NCI-H1417 (cell line): ENCODE measurements at places on chromosomes 7 and 10.

DNA sequence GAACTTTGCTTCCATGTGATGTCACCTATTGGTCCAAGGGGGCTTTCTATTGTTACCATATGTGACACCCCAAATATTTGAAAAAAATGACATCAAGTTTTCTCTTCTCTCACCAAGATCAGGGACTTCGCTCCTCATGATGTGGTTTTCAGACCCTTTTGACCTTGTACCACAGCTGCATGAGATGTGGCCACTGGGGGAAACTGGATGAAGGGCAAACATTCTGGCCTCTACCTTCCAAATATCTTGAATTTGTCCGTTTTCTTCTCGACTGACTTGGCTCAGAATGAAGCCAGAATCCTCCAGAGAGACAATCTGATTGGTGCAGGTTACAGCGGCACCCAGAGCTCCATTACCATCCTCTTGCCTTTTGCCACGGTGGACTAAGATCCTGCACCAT lies 122.7 kb downstream of the PRKCQ start:
- no peak for DNase-seq

DNA sequence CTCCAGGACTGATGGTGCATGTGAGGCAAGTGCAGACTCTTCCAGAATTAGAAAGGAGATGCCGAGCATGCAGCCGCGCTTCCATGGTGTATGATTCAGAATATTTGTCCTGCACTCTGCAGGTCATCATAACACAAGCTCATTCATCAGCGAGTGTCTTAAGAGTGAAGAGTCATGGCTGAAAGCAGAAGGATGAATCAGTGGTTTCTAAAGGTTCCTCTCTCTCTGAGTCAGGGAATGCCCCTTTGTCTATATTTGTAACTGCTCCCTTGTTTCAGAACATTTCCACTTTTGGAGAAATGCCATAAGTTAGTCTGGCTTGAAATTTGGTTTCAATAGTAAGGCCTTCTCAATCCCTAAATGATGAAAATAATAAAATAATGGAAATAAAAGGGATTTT lies 52.3 kb downstream of the HECW1 start:
- DNase-seq, result no peak

DNA sequence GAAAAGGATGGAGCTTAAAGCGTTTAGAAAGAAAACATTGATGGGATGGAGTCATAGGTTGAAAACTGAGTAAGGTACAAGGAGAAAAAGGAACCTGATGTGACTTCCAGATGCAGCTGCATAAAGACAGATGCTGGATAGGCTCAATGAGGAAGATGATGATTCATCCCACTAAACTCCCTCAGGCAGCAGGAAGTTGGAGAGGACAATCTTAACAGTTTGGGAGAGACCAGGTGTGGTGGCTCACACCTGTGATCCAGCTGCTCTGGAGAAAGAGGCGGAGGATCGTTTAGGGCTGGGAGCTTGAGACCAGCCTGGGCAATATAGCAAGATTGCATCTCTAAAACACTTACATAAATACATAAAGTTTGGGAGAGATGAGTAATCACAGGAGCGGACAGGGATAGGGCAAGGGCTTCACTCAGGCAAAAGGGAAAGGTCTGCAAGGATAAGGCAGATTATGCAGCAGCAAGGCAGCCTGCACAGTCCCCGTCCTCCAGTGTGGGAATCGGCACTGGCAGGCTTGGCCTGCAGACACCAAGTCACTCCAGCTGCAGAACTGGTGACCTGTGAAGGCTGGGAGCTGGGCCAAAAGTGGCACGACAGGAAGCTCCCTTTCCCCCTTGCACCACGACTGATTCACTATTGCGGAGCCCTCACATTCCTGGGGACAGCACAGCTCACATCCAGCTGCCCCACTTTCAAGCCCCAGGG lies 438.5 kb downstream of the GRID1 start:
- DNase-seq, result no peak

GRCh38 chr7:24951441-24951980 lies 28.5 kb downstream of the OSBPL3 start:
- no peak for DNase-seq

- DNase-seq, result no peak
Observed at GRCh38 chr7:67210567-67210966, 213.9 kb downstream of the TYW1 start.

DNA sequence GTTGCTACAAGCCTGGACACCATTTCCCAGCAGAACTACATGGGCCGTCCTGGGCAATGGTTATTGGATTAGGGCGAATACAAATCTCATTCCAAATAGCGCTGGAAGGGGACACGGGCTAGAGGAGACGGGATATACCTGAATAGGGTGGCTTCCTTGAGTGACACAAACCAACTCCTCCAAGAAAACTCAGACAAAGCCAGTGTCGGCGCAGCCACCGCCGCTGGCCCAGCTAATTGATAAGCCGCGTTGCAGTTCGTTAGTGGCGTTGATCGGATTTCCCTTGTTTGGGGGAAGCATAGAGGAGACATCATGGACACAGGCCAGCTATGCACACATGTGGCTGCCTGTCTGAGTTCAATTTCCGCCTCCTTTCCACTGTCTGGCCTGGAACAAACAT lies 55.7 kb downstream of the EBF3 start:
- no peak for DNase-seq

- DNase-seq, result no peak
Observed at GRCh38 chr7:96179837-96180236, 142.1 kb downstream of the SLC25A13 start.

- no peak for DNase-seq
Observed at GRCh38 chr7:26457696-26458327, 166.2 kb downstream of the SNX10 start.

GRCh38 chr7:159026271-159027055 lies 118.2 kb downstream of the VIPR2 start:
- peak; percentile 45 for DNase-seq

DNA sequence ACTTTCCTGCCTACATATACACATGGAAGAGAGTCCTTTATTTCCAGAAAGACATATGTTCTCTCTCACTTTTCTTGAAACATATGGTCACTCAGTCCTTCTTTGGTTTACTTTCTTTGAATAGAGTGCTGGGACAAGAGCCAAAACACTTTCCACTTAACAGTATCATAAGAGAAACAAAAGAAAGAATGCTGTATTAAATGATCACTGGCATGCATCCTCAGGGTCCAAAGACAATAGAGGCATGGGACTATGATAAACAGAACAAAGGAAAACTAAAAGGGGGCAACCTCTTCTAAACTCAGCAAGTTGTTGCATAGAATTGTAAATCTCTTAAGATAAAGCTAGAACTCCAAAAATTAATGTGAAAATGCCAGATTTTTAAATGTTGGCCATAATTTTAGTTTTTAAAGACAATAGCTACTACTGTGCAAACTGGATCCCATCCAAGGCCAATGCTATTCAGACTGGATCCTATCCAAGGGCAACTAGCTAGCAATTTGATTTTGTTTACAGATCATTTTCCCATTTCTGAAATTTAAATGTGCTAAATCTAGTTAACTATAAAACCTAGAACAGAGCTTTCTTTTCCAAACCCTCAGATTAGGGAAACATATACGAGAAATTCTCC lies 687.5 kb downstream of the SORCS3 start:
- no peak for DNase-seq

GRCh38 chr10:124624895-124625294 lies 119.3 kb downstream of the FAM53B start:
- peak; percentile 63 for DNase-seq

- DNase-seq, result peak; percentile 81
Observed at GRCh38 chr7:126501617-126502016, 751.1 kb downstream of the GRM8 start.

DNA sequence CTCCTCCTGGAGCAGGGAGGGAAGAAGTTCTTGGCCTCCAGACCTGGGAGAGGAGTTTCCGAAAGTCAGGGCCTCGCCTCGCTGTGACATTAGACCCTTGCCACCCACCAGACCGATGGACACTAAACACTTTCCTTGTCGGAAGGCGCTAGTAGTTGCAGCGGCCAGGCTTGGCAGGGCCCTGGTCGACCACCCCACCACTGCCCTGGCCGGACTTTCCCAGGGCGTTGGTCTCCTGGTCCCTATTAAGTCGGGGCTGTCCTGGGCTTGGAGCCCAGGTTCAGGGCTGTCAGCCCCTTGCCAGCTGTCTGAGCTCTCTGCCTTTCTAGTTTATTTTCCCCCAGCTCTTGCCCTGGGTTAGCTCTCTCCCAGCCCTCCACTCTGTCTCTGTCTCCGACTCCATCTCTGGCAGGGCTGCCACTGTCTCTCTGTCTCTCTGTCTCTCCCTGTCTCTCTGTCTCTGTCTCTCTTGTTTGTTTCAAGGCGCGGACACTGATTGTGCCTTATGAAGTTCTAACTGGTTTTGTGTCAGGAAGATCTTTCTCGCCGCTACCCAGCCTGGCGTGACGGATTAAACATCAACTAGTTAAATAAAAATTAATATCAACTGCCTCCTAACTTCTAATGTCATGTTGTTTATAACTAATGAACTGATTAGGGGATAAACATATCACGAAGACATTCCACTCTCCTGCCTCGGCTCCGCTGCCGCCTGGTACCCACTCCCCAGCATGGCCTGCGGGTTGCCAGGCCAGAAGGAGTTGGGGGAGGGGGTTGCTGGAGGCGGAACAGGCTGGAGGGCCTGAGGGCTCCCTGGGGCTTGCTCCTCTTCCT lies 13.8 kb upstream of the PAX2 start:
- no peak for DNase-seq

GRCh38 chr10:11403116-11403515 lies 208.3 kb downstream of the USP6NL start:
- DNase-seq, result no peak

GRCh38 chr10:72069751-72070526 lies 18.4 kb downstream of the SPOCK2 start:
- DNase-seq, result peak; percentile 46

- DNase-seq, result no peak
Observed at GRCh38 chr7:102063690-102064180, 222.9 kb upstream of the SH2B2 start.

GRCh38 chr10:3037182-3037581 lies 30.2 kb upstream of the PFKP start:
- no peak for DNase-seq

DNA sequence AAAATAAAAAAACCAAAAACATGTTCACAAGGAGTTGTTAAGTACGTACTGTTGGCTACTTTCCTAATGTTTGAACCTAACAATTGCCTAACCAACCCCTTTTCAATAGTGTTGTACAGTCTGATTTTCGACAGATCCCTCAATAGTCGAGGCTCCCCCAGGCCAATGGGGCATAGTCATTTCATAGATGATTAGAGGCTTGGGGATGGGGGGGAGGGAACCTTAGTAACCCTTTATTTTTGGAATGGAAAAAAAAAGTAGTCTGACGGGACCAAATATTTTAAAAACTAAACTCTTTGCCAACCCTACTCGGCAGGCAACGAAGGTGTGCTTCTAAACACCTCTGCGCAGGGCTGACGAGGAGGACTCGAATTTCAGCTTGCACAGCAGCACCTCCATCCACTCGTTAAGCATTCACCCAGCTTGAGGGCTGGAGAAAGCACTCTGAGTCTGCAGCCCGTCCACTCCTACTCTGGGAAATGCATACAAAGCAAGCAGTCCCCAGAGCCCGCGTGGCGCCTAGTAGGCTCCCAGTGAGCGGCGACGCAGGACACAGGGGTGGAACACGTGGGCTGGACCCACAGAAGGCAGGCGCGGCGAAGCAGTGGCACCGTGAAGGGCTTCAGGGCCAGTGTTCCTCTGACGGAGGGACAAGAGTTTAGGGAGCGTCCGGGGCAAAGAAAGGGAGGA lies 899 bp downstream of the PUS7 start:
- peak; percentile 94 for DNase-seq

GRCh38 chr7:8590791-8591190 lies 157.4 kb downstream of the NXPH1 start:
- DNase-seq, result peak; percentile 49

GRCh38 chr7:147079921-147080420 lies 963.4 kb downstream of the CNTNAP2 start:
- peak; percentile 92 for DNase-seq

DNA sequence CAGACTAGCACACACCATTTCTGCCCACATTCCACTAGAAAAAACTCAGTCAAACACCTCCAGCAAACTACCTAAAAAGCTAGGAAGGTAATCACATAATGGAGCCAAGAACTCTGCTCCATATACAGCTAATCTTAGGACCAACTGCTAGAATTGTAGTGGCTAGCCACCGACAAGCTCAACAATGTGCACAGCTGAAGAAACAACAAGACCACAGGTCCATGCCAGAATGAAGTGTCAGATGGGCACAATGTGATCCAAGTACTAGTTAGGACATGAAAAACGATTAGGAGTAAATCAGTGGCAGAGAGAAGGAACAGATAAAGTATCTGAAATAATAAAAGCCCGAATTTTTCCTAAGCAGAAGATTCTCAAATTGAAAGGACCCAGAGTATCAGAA lies 38.6 kb downstream of the TMEM106B start:
- DNase-seq, result no peak
